ENCODE measurements at places on chromosomes 12 and 14.

DNA sequence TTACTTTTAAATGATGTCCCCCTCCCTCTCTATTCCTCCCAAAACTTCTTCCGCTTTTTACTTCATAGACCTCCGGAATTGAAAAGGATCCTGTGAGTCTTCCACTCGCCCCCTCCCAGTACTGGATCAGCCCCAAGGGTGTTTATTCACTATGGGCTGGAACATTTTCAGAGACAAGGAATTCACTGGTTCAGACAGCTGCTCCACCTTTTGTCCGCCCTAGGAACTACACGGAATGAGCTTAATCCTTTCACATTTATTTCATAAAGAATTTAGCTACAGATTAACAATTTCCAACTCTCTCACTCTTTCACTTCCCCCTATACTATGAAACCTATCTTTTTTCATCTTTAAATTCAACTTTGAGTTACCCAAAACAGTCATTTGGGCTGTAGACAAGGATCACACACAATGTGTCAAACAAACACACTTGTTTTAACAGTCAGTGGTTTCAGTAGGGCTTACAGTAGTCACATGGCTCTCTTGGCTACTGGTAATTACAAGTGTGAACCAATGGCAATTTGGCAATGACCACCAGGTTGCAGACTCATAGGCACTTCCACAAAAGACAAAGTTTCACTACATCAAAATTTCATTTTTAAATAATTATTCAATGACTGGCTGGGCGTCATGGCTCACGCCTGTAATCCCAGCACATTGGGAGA, 20.6 kb downstream of the CNIH1 start:
- DNase-seq, result peak; percentile 67

GRCh38 chr12:14400599-14400998, 35.1 kb downstream of the ATF7IP start:
- DNase-seq, result no peak

DNA sequence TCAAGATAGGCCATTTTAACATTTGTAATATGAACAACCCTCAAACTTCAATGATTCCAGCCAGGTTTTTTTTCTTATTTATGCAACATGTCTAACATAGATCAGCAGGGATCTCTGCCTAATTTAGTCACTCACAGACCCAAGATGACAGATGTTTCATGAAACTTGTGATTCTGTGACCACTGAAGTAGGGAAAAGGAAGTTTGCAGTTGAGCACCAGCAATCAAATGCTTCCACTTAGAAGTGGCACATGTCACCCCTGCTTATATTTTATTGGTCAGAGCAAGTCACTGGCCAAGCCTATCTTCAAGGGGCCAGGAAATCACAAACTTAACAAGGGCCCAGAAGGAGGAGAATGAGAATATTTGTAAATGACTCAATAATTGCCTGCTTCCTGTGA, 150.6 kb downstream of the BCAT1 start:
- no peak for DNase-seq

GRCh38 chr12:133058203-133059113, 21.1 kb downstream of the ZNF84 start:
- DNase-seq, result peak; percentile 17

DNA sequence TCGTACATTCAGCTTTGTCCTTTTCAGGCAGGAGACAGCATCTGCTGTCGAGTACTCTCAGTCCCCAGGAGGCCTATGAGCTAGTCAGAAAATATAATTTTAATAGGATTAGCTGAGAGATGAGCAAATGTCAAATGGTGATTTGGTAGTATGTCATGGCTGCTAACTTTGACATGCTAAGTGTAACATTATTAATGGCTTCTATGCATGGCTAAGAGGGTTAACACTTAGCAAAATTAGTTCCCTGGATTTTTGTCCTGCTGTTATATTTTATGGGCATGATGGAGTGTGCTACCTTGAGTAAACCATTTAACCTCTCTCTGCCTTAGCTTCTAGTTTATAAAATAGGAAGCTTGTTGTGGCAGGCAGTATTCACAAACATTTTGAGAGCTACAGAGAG, 2.9 kb upstream of the PCNX1 start:
- DNase-seq, result no peak

DNA sequence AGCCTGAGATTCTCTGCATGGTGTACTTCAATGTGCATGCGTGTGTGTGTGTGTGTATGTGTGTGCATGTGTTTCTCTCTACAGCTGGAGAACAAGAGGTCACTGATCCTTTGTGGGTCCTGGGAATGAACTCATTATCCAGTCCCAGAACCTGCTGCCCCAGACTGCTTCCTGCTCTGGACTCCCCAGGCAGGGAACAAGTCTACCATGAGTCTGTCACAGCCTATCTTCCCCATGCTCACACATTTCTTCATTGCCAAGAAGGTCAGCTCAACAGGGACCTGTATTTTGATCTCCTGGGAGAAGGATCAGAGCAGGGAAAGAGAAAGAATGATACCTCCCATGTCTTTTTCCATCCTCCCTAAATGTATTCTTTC, 2.9 kb upstream of the AGAP2 start:
- DNase-seq, result no peak

GRCh38 chr14:41749429-41749828, 142.8 kb downstream of the LRFN5 start:
- DNase-seq, result peak; percentile 56

GRCh38 chr12:50626026-50626425, 121.2 kb downstream of the DIP2B start:
- DNase-seq, result no peak

DNA sequence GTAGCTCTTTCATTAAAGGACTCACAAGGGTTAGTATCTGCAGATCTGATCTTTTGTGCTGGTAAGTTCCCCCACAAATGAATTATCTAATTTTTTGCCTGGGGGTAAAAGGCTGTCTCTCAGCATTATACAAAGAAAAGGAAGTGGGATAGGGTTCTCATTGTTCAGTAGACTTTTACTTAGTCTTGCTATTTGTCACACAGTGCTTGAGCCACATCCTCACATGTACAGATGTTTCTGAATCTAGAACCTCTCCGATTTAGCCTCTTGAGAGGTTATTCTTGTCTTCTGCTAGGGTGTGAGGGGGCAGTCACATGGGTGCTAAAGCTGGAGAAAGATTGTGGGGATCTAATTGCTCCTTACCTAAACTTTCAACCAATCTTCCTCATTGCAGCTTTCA, 93.0 kb downstream of the SLC41A2 start:
- no peak for DNase-seq

DNA sequence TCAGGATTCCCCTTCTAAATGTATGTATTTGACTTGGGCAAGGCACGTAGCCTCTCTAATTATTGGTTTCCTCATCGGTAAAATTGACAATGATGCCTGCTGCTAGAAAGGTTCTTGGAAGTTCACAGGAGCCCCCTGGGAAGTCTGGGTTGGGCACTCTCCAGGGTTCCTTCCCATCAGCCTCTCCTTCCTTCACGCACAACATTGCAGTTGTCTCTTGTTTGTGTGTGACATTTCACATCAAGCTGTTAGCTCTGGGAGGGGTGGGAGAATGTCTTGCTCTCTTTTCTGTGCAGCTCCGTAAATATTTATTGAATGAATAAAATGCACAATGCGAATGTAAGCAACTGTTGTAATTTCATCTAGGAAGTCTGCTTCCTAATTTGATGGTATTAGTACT, 153.2 kb upstream of the PRICKLE1 start:
- DNase-seq, result no peak

- DNase-seq, result peak; percentile 49
Measured at GRCh38 chr14:105093431-105094192, 28.4 kb upstream of the GPR132 start.

- peak; percentile 100 for DNase-seq
Measured at GRCh38 chr12:65536876-65537681, 258.6 kb downstream of the MSRB3 start.

GRCh38 chr12:93650626-93651025, 26.5 kb upstream of the CRADD start:
- DNase-seq, result no peak

DNA sequence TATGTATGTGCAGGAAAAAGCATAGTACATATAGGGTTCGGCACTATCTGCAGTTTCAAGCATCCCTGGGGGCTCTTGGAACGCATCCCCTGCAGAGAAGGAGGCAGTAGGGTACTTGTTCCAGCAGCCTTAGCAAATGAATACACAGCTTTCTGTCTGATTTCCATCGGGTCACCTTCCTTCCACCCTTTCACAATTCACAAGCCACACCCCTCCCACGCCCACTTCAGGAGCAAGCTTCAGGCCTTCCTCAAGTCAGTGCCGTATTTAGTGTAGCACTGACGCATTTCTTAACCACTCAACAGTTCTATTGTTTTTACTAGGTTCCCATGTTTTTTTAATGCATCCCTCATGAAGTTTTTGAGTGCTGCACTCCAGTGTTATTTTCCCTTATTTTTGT, 64.2 kb downstream of the CLMN start:
- DNase-seq, result peak; percentile 92

DNA sequence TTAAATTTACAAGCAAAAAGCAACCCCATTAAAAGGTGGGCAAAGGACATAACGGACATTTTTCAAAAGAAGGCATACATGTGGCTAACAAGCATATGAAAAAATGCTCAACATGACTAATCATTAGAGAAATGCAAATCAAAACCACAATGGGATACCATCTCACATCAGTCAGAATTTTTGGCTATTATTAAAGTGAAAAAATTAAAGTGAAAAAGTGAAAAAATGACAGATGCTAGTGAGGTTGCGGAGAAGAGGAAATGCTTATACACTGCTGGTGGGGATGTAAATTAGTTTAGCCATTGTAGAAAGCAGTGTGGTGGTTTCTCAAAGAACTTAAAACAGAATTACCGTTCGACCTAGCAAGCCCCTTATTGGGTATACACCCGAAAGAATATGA, 7.9 kb downstream of the OTOGL start:
- peak; percentile 30 for DNase-seq

DNA sequence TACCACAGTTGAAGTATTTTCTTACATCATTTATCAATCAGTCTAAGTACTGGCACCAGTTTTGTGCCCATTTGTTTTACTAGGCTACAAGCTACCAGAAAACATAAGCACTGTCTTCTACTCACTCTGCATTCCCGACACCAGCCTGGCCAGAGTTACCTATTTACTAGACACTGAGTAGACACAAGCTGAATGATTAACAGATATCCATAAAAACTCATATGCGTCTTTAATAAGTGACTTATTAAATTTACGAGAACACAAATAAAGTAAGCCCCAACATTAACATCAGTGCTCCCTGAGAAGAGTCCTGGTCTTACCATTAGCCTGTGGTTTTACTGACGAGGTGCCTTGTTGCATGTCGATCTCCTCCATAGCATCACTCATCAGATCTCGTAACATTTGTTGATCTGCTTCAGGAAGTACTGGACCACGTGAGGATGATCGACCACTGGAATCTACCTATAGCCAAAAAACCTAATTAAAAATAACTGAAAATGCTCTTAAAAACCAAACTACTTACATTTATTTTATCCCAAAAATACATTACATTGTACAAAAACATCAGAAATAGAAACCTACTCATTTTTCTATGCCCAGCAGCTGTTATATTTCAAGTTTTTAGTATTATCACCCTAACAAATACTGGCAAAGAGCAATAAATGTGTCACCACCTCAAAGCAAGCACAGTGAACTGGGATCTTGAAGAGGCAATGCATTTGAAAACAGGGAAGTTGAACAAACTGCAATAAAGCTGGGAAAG, 53.3 kb downstream of the BDKRB1 start:
- DNase-seq, result no peak

GRCh38 chr12:28859551-28859950, 289.5 kb upstream of the FAR2 start:
- DNase-seq, result no peak

- no peak for DNase-seq
Measured at GRCh38 chr14:37970696-37971095, 237.0 kb upstream of the SSTR1 start.

DNA sequence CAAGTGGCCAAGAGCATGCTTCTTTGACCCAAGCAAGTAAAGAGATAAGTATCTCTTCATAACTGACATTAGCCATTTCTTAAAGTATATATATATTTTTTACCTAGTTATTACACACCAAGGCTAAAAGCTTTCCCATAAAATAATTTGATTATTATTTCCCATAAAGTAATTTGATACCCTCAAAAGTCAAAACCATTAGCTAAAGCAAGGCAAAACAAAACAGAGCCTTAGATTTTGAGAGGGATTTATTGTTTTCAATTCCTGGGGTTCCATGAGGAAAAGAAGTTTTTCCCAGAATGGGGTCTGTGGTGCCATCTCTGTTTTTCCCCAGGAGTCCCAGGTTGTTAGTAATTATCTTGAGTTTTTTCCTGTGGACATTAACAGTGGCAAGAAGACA, 125.5 kb upstream of the NUDT4 start:
- DNase-seq, result no peak

GRCh38 chr12:73136386-73136785, 864.2 kb downstream of the TRHDE start:
- DNase-seq, result no peak

DNA sequence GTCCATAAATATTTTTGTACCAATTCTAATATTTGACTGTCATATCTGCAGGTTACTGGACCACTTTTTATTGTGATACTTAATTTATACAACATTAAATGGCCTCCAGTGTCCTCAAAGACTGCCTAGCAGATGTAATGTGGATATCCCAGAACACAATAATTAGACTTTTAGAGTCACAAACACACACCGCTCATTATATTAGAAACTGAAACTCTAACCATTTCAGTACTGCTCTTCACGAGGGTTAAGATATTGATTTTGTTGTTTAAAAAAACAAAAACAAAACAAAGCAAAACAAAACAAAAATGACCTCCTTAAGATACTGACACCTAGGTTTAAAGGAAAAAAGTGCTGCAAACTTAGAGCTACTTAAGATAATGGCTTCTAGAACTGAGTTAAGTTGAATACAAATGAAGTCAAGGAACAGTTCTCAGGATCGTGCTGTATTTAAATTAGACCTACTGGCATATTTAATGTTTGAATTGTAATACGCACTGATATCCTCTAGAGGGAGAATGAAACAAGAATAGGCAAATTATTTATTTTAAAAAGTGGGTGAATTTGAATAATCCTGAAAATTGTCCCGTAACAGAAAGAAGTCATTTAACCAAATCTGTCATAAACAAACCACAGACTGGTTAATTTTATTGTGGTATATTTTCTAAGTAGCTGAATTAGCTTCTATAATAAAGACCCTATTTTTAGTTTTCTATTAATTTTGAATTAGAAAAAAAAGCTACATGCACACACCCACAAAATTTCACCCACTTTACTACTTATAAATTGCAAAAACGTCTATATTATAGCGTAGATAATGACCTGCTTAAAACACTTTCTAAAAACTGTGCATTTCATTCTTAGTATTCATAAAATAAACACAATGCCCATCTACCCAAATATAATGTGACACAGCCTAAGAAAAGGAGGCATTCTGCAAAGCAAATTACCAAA, 395.2 kb upstream of the DCN start:
- DNase-seq, result peak; percentile 55

- no peak for DNase-seq
Measured at GRCh38 chr14:99312106-99312505, 40.1 kb upstream of the BCL11B start.

Measured in fibroblast of mammary gland (primary cell).